ENCODE measurements at places on chromosomes 4 and X.

- DNase-seq, result no peak
Observed at GRCh38 chrX:132520213-132520612, 31.4 kb upstream of the MBNL3 start.

DNA sequence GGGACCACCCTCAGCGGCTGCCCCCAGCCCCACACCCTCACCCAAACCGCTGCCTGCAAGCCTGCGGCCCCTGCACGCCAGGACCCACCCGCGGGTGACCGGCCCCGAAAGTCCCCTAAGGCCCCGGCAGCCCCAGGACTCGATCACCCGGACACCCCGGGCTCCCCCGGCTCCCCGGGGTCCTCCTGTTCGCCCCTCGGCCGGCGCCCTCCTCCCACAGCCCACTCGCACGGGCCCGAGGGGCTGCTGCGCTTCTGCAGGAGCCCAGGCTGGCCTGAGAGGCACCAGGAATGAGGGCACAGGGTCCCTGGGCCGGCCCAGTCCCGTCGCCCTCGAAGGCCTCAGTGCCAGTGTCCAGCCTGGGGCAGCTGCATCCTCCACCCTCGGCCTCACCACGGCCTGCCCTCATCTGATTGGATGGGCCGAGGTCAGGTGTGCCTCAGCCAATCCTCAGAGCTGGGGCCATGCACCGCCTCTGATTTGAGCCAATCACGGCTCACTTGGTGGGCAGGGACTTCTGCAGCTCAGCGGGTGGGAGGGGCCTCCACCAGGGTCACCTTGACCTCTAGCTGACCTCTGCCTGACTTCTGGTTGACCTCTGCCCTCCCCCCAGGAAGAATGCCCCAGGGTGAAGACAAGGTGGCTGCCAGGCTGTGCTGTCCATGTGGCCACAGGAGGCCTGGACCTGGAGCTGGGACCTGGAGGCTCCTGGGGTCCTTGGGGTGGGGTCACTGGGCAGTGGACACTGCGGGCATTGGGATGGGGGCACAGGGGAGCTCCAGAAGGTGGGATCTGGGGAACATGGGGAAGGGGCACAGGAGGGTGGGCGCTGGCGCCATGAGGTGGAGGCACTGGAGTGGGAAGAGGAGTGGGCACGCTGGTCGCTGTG lies 97.6 kb upstream of the NKX1-1 start:
- no peak for DNase-seq

GRCh38 chr4:159297091-159297490 lies 194.2 kb downstream of the RAPGEF2 start:
- peak; percentile 28 for DNase-seq

GRCh38 chrX:1658071-1658491 lies 43.2 kb downstream of the ASMT start:
- no peak for DNase-seq

GRCh38 chr4:20572976-20573375 lies 127.3 kb upstream of the PACRGL start:
- no peak for DNase-seq

Data from IMR-90 (cell line).